Fibroblast of skin of right quadriceps (primary cell): ENCODE measurements at places on chromosomes 11 and 22.

- no peak for DNase-seq
Observed at GRCh38 chr11:127023991-127024390, 23.4 kb upstream of the KIRREL3 start.

DNA sequence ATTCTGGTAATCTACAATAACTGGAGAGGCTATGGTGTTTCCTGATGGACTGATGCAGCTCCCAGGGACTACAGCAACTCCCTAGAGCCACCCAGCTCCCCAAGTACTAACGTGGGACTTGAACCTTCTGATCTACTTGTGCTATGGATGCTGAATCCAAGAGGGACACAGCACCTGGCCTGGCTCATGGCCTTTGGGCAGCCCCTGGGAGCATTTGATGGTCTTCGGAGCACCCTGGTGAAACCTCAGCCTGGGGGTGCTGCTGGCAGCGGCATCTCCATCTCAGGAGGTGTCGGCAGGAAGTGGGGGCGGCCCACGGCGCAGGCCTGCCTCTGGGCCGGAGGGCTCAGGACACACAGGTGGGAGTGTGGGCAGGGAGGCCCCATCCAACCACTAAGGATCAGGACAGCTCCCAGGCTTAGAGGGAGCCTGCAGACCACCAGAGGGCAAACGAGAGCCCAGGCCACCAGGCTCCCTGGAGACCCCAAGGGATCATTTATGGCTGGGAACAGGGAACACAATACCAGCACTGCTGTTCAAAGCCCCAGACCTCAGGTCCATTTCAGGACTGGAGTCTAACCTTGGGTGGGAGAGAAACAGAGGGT lies 8.7 kb downstream of the EHD1 start:
- no peak for DNase-seq

- DNase-seq, result peak; percentile 61
Observed at GRCh38 chr22:32354360-32355351, 3.0 kb upstream of the RFPL3 start.

- no peak for DNase-seq
Observed at GRCh38 chr11:114213622-114214021, 82.6 kb upstream of the NNMT start.

DNA sequence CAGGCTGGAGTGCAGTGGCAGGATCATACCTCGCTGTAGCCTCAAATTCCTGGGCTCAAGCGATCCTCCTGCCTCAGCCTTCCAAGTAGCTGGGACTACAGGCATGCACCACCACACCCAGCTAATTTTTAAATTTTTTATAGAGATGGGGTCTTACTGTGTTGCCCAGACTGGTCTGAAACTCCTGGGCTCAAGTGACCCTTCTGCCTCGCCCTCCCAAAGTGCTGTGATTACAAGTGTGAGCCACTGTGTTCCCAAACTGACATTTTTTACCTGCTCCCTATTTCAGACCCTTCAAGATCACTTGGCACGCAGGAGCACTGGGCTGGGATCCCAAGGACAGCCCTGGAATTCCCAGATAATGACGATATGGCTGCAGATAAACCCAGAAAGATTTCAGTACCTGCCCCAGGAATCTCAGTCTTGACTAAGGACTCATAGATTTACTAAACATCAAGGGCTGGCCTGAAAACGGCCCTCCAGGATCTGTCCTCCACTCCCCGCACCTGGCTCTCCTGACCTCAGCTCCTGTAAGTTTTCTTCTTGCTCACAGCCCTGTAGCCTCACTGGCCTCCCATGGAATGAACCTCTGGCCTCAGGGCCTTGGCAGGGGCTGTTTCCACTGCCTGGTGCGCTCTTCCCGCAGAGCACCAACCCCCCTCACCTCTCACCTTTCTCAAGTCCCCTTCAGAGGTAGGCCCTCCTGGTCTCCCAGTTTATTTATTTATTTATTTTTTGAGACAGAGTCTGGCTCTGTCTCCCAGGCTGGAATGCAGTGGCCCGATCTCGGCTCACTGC lies 3.6 kb upstream of the CSNK1E start:
- no peak for DNase-seq

DNA sequence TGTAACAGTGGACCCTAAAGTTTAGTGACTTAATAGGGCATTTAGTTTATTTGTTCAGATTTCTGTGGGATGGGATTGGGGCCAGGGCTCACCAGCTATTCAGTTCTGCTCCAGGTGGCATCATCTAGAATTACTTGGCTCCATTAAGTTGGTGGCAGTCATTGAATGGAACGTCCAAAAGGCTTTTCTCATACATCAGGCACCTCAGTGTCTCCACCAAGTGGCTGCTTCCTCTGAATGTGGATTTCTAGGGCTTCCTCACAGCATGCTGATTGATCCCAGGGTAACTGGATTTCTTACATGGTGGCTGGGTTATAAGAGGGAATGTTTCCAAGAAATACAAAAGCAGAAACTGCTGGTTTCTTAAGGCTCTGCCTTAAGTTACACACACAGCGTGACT lies 34.7 kb downstream of the USP47 start:
- no peak for DNase-seq

DNA sequence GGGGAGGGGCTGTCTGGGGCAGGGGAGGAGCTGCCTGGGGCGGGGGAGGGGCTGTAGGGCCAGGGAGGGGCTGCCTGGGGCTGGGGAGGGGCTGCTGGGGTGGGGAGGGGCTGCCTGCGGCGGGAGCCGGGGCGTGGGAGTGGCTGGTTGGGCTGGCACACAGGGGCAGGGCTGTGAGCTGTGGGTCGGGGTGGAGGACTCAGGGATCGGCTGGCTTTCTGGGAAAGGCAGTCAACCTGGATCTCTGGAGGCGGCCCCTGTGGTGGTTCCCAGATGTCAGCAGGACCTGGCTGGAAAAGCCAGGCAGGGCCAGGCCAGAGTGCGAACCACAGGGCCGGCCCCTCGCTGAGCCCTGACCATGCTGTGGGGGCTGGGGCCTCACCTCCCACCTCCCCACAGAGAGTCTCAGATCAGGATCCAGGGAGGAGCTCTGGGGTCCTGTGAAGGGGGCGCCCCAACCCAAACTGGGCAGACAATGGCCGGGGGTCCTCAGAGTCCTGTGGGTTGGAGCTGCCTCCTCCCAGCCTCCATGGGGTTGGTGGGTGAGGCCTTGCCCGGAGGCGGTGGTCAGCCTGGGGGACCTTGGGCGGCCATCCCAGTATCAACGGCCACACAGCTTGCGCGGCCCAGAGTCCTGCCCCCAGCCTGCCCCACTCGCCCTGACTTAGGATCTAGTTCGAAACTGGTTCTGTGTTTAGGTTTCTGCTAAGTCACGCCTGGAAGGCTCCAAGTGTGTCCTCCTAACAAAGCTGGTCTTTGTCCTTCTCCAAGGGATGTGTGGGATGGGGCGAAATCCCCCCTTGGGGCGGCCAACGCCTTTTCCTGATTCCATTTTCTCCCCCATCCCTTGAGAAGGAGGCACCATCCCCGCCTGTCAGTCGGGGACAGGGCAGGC lies 1.9 kb downstream of the MUC5B start:
- no peak for DNase-seq

GRCh38 chr11:65327021-65327420 lies 6.6 kb upstream of the DPF2 start:
- DNase-seq, result no peak

DNA sequence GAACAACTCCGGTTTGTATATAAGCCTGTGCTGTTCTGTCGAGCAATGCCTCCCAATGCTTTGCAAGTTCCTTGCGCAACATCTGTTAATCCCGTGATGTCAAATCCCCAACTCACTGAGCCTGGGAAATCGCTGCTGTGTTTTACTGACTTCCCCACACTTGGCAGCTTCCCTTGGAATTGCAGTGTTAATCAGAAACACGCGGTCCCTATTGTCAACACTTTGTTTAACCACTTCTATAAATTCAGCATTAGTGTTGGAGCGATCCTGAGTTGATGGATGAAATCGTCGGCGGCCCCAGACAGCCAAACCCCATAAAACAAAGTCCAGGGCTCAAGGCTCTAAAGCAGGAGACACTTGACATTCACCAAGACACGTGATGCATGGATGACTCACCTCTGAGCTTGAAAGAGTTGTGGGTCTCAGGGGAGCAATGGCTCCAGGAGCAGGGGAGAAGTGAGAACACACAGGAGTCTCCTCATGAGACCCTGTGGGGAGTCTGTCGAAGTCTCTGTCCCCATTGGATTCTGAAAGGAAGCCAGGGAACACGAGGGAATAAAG lies 555.3 kb downstream of the MIAT start:
- DNase-seq, result peak; percentile 100

DNA sequence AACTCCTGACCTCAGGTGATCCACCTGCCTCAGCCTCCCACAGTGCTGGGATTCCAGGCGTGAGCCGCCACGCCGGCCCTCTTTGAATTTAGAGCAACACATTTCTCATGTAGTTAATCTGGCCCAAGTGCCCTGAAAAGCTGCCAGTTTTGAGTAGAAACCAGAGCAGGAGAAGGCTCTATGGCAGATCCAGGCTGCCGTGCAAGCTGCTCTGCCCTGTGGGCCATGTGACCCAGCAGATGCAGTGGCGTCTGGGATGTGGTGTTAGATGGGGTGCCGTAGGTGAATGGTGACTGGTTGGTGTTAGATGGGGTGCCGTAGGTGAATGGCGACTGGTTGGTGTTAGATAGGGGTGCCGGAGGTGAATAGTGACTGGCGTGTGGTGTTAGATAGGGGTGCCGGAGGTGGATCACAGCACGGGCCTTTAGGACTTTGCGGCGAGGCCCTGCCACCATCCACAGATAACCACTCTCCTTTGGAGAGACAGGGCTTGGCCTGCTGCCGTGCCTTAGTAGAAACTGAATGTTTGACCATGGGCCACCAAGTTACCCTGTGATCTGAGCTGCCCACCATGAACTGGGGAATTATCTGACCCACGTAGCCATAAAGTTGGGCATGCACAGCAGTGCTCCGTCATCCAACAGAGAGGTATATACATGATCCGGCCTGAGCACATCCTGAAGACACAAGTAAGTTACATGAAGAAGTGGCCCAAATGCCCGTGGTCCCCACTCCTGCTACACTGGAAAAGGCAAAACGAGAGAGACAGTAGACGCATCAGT lies 32.7 kb downstream of the ASCL2 start:
- DNase-seq, result no peak

DNA sequence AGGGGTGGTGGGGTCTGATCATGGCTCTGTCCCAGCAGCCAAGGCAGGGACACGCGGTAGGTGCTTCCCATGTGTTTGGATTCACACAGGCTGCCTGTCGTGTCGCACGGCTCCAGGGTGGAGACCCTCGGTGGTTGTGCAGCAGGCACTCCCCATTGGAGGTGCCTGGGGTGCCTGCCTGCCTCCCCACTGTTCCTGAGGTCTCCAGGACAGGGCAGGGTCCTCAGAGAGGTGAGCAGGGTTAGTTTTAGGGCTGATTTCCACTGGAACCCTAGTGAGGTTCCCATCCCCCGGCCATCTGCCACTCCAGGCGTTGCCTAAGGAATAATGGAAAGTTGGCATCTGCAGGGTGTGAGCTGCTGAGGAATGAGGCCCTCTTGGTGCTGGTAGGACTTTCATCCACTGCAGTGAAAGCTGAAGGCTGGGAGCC lies 32.3 kb downstream of the OSBPL5 start:
- DNase-seq, result no peak

DNA sequence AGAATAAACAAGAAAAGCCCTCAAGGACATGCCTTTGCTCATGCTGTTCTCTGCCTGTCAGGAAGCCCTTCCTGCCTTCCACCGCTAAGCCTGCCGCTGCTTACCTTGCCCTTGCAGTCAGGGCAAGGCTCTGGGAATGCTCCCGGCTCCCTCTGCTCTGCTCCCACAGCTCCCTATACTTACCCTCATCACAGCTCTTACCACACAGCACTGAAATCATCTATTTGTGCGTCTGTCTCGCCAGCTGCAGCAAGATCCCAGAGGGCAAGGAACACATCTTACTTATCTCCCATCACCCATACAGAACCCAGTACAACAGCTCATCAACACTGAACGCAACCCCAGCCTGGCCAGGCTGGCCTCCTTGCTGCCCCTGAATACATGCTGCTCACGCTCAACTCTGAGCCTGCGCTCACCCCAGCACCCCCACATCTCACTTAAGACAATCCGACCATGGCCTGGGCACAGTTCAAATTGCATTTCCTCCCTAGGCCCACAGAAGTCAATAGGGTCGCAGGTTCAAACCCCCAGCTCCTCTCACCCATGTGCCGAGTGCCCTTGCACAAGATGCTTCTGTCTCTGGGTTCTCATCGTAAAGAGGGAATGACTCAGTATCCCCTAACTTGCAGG lies 161.8 kb downstream of the IGLL1 start:
- no peak for DNase-seq

- peak; percentile 76 for DNase-seq
Observed at GRCh38 chr11:64102005-64102738, 63.7 kb downstream of the MACROD1 start.

DNA sequence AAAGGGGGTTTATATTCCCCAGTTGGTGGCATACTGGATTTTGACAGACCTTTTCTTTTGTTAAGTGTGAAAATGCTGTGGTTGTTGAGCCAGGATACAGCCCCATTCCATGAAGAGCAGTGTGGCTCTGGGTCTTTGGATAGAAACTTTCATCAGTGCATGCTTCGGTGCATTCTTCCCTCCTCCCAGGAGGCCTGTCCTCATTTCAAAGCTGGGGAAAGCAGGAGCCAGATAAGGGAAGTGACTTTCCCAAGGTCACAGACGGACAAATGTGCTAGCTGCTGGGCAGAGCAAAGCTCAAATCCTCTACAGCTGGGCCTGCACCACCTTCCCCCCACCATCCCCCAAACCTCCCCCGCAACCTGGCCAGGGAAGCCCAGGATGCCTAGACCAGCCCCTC lies 184.5 kb upstream of the NTM start:
- no peak for DNase-seq

GRCh38 chr11:110921742-110922521 lies 209.7 kb upstream of the ARHGAP20 start:
- DNase-seq, result peak; percentile 55

GRCh38 chr11:72685560-72686480 lies 11.6 kb upstream of the PDE2A start:
- DNase-seq, result peak; percentile 54

GRCh38 chr11:46889689-46890475 lies 28.5 kb downstream of the LRP4 start:
- peak; percentile 60 for DNase-seq

DNA sequence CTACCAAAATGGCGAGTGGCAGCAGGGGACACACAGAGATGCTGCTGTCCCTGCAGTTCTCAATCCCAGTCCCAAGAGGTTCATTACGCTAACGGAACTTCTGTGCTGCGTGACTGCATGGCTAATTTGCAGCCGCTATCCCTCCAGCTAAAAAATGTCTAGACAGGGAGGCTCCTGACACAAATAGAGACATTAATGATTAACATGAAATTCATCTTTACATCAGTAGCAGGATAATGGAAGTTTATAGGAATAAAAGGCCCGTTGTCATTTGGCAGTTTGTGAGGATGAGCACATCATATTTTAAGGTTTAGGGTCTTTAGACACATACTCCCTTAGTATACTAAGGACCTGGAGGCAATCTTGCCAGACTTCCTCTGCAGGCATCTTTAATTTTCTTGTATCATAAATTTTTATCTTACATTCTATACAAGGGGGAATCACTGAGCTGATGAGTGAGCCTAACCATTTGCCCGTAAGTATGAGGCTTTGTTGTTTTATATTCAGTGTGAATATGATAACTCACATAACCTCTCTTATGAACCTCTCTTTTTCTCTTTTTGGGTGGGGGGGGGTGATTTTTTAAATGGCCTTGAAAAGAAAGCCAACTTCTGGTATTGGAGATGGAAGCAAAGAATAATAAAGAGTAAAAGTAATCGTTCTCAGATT lies 99.8 kb upstream of the OR9G4 start:
- no peak for DNase-seq
